H1 (cell line): ENCODE measurements at places on chromosomes 11 and 22. TPM values are rescaled to one million over a fixed set of nuclear protein-coding genes. Genes with fewer than 3 reads are reported as not detected.

ARHGAP42 gene
- 13.1 and 22.2 TPM in 2 replicates for polyA plus RNA-seq

DNA sequence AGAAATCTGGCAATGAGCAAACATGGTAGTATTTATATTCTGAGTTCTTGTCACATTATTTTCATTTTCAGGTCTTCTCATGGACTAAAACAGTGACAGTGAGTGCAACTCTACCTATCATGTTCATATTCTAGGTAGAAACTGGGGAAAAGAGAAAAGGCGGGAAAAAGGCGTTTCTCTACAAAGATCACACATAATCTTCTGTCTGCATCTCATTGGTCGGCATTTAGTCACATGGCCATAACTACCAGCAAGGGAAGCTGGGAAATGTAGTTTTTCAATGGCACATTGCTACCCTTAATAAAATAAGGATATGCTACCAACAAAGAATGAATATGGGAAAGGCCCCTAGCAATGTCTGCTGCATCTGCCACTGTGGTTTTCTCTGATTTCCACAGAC is 57.6 kb upstream of the B3GAT1 start:
- DNase-seq, result no peak

DNA sequence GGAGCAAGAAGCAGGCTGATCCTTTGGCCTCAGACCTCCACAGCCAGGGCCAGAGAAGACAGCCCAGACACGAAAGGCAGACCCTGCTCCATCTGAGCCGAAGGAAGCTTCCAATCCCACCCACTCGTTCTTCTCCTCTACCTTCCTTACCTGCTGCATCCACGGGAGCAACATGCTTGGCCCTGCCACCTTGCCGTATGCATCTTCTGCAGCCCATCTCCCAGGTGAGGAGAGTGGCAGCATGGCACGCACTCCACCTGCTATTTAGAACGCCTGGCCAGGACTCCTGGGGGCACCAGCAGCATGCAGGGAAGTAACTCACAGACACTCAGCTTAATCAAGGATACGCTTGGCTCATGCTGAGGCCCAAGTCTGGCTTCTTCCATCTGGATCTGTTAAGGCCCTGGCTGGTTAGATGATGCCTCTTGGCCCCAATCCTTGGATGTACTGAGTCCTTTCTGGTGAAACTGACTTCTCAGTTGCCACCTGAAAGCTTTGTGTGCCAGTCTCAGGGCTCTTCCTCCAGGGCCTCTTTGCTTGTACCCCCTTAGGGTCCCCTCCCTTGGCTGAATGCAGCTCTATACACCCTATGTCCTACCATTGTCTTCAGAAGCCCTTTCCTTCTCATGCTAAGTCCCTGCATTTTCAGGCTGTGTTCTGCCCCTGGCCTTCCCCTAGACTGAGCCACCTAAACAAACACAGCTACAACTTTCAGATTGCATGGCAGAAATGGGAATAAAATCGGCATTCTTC is 604.9 kb downstream of the BUD13 start:
- peak; percentile 33 for DNase-seq

DNA sequence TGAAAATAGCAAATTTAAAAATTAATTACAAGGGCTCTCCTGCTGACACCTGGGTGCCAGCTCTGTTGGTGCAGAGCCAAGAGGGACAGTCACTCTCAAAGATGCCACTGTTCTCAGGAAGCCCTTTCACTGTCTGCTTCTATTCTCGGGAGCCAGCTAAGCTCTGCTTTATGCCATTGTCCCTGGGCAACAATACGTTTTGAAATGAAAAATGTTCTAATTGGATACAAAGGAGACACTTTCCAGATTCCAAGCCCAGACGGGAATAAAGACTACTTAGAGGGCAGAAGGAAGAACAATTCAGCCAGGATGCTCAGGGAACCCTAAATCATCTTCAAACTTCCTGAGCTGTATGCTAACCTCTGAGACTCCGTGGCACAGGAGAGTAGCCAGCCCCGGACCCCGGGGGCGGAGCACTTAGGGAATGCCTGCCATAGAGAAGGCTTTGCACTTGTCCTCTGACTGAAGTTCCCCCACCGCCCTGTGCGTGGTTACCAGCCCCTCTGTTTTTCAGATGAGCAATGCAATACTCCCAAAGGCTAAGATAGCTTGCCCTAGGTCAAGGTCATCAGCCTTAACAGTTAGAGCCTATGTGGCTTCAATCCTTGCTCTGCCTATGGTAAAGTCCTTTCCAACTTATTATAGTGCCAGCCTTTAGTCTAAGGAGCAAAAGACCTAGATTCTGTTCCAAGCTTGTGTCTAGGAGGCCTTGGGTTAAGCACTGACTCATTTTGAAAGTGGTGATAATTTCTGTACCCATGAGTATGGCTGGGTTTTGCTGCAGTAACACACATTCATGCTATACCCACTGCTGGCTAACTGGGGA is 150.9 kb downstream of the CACNA1I start:
- no peak for DNase-seq

IGLL5 gene
- polyA plus RNA-seq, result not detected in 2 replicates

DNA sequence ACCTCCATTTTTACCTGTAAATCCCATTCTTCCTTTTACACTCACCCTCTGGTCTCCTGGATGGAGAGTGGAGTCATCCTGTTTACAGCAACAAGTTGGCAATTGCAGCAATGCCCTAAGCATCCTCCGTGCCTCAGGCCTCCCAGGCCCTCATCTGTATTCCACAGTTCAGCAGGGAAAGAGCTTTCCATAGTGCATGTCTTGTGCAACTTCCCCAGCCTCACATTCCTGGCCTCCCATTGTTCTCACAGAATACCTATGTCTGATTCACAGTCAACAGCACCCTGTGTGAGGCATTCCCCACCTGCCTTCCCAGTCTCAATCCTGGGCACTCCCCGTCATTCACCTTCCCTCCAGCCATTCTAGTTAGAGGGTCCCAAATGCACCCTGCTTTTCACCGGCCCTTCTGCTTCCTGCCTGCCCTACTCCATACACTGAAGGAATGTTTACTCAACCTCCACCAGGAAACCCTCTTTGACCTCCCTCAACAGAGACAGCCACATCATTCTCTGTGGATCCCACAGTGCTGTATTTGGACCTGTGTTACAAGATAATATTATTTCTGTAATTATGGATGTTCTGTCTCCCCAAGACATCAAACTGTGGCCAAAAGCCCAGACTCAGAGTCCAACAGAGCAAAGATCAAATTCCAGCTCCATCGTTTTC is 405.7 kb downstream of the BUD13 start:
- peak; percentile 51 for DNase-seq

BRSK2 gene
- polyA plus RNA-seq, result 17.3 and 23.9 TPM in 2 replicates

GRCh38 chr11:66467034-66467659 is 442 bp downstream of the PELI3 start:
- no peak for DNase-seq

GRCh38 chr11:125451400-125452124 is 44.5 kb downstream of the FEZ1 start:
- no peak for DNase-seq

OR51B2 gene
- polyA plus RNA-seq, result not detected in 2 replicates

DNA sequence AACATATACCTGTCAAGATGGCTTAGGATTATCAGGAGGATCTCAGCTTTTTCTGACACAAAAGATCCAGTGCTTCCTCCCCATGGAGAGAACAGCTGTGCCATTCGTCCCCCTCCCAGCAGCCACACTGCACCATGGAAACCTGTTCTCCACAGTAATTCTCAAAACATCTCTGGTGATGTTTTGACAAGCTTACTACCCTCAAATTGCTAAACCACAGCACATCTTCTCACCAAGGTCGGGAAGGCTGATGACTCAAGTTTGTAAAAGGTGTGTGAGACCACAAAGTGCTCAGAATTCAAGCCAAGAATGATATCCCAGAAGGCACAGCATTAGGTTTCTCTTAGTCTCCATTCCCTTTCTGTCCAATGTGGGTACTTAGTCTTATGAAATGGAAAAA is 3.9 kb upstream of the RAB38 start:
- no peak for DNase-seq

DNA sequence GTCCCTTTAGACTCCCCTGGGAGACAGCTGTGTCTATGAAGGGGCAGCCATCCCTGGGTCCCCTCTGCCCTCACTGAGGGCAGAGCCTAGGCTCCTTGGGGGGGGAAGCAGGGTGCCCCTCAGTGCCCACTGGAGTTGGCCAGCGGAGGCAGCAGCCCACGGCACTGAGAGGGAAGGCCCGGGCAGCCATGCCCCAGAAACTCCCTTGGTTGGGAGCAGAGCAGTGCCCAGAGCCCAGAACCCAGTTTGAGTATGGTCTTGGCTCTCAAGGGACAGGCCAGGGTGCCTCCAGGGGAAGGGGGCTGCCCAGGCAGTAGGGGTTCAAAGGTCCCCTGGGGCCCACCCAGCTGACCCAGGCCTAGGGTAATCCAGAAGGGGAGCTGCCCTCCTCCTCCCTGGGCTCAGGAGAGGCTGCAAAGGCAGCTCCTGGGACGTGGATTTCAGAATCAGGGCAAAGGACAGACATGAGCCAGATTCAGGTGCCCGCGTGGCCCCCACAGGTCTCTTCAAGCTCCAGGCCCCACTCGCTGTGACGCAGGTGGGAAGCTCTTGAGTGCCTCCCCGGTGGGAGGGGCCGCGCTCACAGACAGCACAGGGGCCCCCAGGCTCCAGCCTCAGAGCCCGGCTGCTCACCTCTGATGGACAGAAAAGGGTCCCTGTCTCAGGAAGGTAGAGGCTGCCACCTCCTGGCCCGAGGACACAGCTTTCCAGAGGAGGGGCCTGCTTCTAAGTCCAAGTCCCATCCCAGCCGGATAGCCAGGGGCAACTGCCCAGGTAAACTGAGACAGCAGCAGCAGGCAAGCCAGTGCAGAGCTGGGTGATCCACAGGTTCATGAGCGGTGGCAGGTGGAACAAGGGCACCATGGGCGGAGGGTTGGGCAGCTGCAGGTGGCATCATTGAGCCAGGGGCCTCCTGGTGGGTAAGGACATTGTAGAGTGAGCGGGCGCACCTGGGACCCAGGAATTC is 2.6 kb downstream of the C11orf21 start:
- DNase-seq, result peak; percentile 68

GRCh38 chr11:134407321-134407828 is 4.7 kb downstream of the B3GAT1 start:
- DNase-seq, result no peak

NCAM1 gene
- polyA plus RNA-seq, result 2.9 and 3.1 TPM in 2 replicates

- DNase-seq, result peak; percentile 77
Measured at GRCh38 chr11:122108192-122108799, 7.7 kb downstream of the BLID start.

DNA sequence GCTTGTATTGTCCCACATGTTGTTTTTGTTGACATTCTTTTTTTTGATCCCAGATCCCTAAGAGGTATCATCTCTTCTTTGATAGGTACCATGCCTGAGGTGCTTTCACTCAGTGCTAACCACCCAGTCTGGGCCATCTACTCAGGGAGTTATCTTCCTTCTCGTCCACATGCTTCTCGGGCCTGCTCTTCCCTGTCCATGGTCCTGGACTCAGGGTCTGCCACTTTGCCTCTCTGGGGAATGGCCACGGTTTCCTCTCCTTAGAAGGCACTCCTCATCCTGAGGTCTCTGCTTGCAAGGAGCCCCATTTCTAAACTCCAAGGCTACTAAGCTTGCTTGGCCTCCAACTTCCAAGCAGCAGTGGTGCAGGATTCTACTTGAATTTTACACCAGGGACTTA is 227.0 kb upstream of the NCAM1 start:
- peak; percentile 60 for DNase-seq

PHLDB1 gene
- polyA plus RNA-seq, result 53.9 and 70.6 TPM in 2 replicates

DNA sequence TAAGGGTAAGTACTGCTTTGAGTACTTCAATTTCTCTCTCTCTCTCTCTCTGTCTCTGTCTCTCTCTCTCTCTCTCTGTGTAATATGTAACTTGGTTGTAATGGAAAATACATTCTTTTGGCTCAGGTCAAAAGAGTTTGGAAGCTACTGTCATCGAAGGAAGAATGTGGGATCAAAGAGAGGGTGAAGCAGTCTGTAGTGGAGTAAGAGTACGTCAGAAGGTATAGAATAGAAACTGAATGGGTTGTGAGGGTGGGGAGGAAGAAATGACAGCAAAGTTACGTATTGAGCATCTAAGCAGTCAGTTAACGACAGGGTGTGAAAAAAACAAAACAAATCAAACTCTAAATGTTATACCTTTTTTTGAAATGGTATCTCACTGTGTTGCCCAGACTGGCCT is 10.0 kb downstream of the NCAM1 start:
- DNase-seq, result no peak

NNMT gene
- 0.38 TPM in 1 of 2 replicates, not detected in the other for polyA plus RNA-seq

USH1C gene
- 1.6 and 2.3 TPM in 2 replicates for polyA plus RNA-seq

- no peak for DNase-seq
Measured at GRCh38 chr11:75245356-75246005, 4.9 kb downstream of the TPBGL start.

DNA sequence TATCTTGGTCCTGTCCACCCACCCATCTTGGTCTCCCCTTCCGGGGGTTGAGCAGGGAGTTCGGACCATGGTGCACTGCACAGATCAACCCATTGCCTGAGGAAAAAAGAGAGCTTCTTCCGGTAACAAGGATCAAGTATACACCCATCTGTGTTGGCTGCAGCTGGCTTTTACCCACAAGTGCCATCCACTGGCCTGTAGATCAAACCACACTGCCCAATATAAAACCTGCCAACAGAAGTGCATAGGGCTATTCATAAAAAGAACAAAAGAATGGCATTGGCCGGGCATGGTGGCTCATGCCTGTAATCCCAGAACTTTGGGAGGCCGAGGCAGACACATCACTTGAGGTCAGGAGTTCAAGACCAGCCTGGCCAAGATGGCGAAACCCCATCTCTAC is 94.5 kb downstream of the ZC3H12C start:
- no peak for DNase-seq

- no peak for DNase-seq
Measured at GRCh38 chr11:129285402-129285786, 90.3 kb upstream of the BARX2 start.
